ENCODE measurements at places on chromosomes 3 and 15.
A peak's percentile ranks its signal among the peaks of the same experiment; 100 is the strongest.

GRCh38 chr15:78507831-78508160 is 419 bp downstream of the HYKK start:
- DNase-seq: no peak

DNA sequence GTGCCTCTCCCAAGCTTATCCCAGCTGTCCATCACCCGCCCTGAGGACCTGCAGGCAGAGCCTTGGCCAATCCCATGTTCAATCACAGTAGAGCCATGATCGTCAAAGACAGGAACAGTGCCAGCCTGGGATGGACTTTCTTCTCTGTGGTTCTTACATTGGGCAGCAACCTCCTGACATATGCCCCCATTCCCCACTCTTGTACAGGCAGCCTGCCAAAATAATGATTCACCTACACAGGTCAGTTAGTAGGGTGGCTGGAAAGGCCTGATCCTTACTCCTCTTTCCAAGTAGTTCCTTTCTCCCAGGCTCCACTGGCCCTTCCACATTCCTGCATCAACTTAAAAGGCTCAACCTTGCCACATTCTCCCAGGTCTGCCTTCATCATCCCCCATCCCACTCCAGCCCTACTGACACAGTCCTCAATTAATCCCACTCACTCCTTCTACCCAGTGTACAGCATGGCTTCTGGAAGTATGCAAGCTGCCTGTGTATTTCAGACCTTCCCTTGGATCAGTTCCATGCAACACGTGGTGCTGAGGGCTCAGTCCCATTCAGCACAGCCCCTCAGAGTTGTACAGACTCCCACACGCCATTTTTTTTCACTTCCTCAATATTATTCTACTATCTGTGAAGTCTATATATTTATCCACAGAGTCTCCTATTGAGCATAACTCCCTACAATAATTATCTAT is 189.8 kb downstream of the NTRK3 start:
- DNase-seq: no peak

GRCh38 chr3:53845103-53845880 is 927 bp downstream of the CHDH start:
- DNase-seq: no peak

GRCh38 chr15:25406846-25407245 is 32.0 kb downstream of the UBE3A start:
- DNase-seq: no peak

GRCh38 chr15:76335307-76336253 is 993 bp upstream of the ISL2 start:
- DNase-seq: no peak

GRCh38 chr3:40713795-40714194 is 189.0 kb downstream of the ZNF621 start:
- no peak for DNase-seq

DNA sequence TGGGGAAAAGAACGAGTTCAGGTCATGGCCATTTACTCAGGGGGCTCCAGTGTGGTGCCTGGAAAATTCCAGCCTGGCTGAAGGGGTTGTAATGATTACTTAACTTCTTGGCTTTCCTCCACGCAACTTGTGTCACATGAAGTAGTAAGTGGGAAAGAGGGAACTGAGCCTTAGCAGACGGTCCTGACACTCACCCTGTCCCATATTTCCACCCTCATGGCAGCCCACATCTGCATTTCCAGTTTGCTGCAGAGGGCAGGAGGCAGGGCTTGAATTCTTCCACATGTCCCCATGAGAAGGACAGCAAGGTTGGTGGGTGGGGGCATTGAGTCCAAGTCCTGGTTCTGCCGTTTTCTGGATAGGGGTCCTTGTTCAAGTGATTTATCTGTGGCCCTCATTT is 7.8 kb upstream of the CAMP start:
- DNase-seq: no peak

DNA sequence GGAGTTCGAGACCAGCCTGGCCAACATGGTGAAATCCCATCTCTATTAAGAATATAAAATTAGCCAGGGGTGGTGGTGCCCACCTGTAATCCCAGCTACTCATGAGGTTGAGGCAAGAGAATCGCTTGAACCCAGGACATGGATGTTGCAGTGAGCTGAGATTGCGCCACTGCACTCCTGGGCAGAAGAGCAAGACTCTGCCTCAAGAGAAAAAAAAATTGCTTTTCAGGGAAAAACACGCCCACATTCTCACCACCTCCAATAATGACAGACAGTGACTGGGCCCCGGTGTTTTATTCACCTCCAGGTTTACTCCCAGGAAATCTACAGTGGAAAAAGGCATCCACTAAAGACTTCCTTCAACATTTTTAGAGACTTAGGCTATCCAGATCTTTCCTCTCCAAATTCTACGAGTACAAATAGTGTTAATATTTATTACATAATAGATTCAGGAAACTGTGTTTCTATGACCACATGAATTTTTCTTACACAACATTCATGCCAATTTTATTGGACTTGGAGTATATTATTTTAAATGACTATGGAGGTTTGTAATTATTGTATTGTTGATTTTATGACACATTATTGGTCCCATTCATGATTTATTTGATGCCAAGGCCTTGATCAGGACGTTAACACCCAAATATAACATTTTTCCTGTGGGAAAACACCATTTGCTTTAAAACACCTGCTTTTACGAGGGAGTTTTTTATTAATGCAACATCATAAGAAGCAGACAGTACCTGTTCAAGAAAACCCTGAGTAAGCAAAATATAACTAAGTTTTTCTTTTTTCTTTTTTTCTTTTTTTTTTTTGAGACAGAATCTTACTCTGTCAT is 26.6 kb downstream of the IGF2BP2 start:
- DNase-seq: no peak

DNA sequence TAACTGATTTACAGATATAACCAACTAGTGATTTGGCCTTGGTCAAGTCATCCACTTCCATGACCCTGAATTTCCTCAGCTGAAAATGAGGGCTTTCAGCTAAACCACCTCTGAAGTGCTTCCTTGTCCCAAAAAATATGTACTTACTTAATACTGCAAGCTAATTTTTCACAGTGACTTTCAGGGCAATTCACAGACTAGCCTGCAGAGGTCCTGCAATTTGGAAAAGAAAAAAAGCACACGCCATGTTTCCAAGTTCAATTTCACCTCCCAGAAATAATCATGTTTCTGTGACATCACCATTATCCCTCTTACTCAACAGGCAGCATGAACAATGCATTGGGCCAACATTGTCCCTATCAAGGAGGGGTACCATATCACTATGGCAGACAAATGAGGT is 218.2 kb downstream of the SHOX2 start:
- DNase-seq: no peak

GRCh38 chr3:108822123-108822897 is at the start of gene TRAT1:
Gene TRAT1, plus strand, starts transcription at chr3:108822786. Its CDS starts 142 bp downstream, at chr3:108822928.
- DNase-seq: no peak

GRCh38 chr3:32146746-32147211 is 40.4 kb downstream of the GPD1L start:
- no peak for DNase-seq

- peak; percentile 94 for DNase-seq
These were observed at the start of gene COX17 for GRCh38 chr3:119676771-119677640. Gene COX17, minus strand, starts transcription at chr3:119677406. Its CDS starts 96 bp downstream, at chr3:119677310.

GRCh38 chr3:154538566-154539360 is 108.8 kb upstream of the GPR149 start:
- DNase-seq: no peak

- DNase-seq: no peak
These were observed 16.9 kb upstream of the FAM81A start for GRCh38 chr15:59420986-59421618.

DNA sequence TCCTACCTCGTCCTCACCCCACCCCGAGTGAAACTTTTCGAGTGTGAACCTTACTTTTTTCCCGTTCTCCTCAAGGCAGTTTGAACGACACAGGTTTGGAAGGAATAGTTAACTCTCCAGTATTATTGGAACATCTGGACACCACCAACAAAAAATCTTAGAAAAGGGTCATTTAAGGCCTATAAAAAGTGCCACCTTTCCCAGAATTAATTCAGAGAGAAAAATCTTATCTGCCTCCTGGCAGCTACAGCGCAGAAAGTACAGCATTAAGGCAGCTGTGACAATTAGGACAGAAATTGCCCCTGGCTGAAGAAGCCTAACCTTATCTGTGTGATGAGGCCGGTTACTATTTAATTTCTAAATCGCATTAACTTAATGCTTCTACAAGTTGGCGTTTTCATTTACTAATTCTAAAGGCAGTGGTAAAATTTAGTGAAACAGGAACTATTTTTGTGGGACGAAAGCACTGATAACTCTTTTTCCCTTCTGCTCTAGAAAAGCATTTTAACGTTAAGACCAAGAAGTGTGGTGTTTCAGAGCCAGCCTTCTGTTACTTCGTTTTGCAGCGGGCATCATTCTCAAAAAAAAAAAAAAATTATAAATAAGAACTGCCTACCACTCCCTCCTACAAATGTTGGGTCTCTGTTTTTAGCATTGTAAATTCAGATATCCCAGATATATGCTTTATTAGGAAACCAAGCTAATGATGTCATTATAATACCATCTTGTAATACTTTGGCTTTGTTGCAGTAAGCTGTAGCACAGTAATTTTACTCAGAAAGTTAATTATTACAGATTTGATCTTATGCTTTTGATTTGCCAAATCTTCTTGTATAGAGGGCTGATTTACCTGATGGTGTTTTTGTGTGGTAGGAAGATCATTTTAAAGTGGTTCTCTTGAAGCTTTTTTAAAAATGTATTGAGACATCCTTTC is 1.4 kb downstream of the ATP11B start:
- DNase-seq: no peak

GRCh38 chr15:65921780-65922179 is 52.5 kb downstream of the RAB11A start:
- DNase-seq: no peak

- DNase-seq: no peak
These were observed 380.2 kb downstream of the TIGIT start for GRCh38 chr3:114674036-114674435.

- no peak for DNase-seq
These were observed 936.1 kb downstream of the TUSC7 start for GRCh38 chr3:117645561-117646242.

- DNase-seq: no peak
These were observed 97.8 kb downstream of the SST start for GRCh38 chr3:187572441-187572840.

DNA sequence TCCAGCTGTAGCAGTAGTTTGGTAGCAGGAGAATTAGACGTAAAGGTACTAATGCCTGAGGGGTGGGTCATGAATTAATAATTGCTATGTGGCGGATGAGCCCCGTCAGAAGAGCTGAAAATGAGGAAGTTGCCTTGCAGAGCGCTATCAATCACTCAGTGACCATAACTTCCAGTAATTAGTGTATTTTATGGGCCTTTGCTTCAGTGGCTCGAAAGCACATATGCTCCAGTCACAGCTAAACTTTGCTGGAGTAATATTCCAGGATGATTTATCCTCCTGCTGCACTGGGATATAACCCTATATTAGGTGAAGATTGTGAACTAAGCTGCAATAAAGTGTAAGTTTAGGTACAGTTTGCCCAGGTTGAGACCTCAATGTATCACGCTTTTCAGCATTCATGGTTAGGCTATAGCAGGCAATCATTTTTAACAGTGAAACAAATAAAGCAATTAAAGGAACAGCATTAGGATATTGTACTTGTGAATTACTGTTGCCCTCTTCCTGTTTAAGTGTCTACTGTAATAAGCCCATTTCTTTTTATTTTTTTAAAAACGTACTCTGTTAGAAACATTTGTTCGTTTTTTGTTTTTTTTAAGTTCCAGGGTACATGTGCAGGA is 104.6 kb upstream of the SKOR1 start:
- no peak for DNase-seq

GRCh38 chr3:41792806-41793205 is 169.1 kb downstream of the ULK4 start:
- DNase-seq: no peak
